ENCODE measurements at places on chromosomes 7 and 10.

DNA sequence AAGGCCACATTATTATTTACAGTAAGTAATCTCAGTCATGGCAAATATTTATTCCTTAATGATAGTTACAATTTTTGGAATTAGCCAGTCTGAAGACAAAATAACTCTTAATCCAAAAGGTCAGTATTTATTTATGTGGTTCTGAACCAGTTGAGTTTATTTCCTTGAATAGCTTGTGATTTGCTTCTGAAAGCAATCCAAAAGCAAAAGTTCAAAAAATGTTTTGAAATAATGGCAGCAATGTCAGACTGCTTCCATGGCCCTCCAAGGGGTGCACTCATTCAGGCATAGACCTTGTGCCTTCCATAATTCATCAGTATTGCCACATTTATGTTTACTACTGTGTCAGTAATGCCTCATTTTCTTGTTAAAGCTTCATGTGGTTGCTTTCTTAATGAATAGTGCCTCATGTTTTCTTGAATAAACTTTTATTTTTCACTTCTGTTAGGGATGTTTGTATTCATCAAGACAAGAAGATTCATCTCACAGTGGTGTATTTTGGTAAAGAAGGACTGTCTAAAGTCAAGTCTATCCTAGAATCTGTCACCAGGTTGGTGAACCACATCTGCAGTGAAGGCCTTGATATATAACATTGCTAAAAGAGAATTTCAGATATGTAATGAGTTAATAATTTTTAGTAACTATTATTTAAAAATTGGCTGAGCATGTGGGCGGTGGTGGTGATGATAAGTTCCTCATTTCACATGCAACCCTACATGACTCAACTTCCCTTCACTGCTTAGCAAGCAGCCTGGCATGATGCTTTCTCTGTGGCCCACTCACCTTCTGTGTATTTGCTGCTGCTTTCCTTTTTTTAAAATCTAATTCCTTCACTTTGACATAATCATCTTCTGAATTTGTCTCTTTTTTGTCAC lies 22.0 kb downstream of the CSGALNACT2 start:
- no peak for DNase-seq

- DNase-seq: no peak
Measured at GRCh38 chr7:136412952-136413351, 435.8 kb upstream of the MTPN start.

DNA sequence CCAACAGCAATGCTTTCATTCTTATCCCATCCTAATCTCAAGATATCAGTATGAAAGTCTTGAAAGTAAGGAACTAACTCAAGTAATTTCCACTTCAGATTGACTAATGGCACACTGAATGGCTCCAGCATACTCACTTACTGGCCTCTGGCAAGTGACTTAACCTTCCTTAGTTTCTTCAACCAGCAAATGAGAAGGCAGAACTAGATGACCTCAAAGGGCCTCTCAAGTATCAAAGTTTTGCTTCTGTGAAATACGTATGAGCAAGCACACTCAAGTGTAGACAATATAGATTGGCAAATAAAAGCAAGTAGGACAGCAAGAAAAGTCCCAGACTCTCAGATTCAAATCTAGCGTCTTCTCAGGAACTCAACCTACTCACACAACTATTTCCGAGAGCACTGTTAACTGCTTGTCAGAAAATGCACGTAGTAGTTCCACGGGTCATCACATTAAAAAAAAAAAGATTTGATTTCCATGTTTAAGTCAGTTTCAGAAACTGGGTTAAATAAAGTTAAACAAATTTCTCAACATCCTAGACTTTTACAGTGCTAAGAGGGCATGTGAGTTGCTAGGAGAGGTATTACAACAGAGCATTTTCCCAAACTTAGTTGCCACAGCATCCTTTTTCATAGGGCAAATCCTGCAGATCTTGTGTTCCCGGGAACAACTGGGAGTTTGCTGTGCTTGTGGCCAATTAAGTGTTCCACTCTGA lies 276.9 kb upstream of the KLF14 start:
- no peak for DNase-seq

- no peak for DNase-seq
Measured at GRCh38 chr7:27101171-27101956, 1.1 kb downstream of the HOXA2 start.

DNA sequence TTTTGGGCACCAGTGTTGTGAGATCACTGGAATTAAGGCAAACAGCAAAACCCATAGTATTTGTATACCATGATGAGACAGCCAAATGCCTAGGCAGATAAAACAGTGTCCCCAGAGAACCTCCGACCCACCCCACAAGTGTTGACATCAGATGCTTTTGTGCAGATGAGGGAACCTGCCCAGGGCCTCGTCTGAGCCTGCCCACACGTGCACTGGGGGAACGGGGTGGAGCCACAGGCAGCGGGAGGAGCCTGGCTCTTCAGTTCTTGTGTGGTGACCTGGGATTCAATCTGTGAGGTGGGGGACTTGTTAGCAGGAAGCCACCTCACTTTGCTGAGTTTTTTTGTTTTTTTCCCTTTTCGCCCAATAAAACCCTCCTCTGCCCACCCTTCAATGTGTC lies 33.4 kb upstream of the OPTN start:
- DNase-seq: no peak

DNA sequence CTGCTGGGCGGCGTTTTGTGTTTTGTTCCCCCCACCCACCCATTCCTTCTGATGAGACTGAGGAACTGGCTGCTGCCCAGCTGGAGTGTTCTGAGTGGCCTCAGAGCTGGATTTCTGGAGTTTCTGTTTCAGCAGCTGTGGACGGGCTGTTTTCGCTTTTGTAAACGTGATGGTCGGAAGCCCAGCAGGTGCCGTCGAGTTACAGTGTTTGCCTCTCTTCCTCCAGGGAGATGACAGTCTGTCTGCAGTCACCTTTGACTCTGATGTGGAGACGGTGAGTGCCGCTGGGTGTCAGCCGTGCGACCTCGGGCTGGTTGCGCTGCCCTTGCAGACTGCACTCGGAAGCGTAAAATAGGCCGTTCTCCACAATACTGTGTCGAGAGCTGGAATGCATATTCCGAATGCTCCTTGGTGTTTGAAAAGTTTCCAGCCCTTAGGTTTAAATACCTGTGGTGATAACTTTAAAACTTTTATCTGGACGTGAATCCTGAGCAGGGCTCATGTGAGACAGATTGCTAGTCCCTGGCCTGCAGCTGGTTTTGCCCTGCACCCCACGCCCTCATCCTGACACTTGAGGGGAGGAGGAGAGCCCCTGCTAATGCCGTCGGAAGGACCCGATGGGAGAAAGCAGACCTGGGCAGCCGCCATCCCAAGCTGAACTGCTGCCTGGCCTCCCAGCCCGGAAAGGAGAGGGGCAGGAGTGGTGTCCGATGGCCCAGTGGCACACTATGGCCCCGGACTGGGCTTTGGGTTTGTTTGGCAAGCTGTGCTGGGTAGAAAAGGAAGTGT lies 8.3 kb downstream of the IQCE start:
- DNase-seq: no peak

All from activated T-helper 1 cell treated with anti-CD3 and anti-CD28 coated beads, Interleukin-2, amount 50 U/mL, for 16 hours (primary cell).